ENCODE measurements at places on chromosomes 12 and 14. TPM values are rescaled to one million over a fixed set of nuclear protein-coding genes. Genes with fewer than 3 reads are reported as not detected.

DNA sequence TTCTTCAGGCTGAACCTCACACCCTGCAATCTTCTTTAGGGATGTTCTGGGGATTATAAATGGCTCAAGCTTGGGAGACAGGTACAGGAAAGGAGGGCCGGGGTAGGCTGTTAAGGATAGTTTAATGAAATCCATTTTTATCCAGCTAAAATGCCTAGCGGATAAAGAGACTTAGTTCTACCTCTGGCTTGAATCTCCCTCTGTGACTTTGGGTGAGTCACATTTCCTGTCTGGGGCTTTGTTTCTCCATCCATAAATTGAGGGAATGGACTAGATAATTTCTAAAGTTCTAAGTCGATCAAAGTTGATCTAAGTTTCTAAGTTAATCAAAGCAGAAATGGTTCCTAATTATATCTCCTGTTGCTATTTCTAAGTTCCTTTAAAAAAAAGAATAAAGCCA lies 319.6 kb upstream of the E2F7 start:
- DNase-seq: no peak

GRCh38 chr14:65369560-65369959 lies 43.0 kb upstream of the FUT8 start:
- no peak for DNase-seq

- peak; percentile 66 for DNase-seq
Measured at GRCh38 chr12:6927379-6928021, at the start of gene ATN1. Gene ATN1 (plus strand): TSS chr12:6927959. CDS start chr12:6934002, 6,043 bp downstream.

GRCh38 chr12:50574601-50575348 lies 70.0 kb downstream of the DIP2B start:
- no peak for DNase-seq

Gene WIF1
- not detected for total RNA-seq

Gene PTCSC3
- not detected for total RNA-seq

DNA sequence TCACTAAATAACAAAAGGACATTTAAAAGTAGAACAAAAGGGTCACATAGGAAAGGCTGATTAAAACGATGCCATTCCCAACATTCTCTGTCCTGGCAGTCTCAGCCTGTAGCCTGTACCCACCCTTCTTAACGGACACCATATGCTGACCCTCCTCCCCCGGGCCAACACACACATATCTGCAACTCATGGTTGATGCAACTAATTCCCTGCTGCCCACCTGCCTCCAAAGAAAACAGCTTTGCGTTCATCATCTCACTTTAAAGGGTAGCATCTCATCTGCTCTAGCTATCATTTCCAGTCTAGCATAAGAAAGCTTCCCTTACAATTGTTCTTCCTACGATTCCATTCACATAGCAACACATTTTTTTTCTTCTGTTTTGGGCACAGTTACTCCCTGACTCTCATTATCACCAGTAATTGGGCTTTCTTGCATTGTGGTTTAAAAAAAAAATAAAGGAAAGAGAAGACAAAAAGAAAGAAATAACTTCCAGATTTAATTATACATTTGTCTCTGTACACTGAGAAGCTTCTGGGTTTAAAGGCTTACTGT lies 92.9 kb downstream of the KCNC2 start:
- no peak for DNase-seq

Gene TAS2R10
- 1.4 TPM for total RNA-seq

DNA sequence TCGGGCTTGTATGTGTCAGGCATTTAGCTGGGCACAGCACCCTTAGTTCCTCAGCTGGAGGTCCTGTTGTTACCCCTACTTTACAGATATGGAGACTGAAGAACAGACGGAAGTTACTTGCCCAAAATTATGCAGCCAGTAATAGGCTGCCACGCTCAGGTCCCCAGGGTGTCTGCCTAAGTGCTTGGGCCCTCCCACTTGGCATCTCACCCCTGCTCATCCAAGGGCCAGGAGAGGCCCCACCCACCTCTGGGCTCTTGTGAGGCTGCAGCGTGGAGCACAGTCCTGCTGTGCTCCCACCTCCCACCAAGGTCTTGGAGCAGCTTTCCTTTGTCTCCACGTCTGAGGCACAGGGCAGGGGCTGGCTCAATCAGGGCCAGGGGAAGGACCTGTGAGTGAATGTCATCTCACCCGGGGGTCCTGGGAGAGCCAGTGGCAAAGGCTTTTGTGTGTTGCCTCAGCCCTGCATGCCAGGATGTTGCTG lies 64.6 kb downstream of the BEGAIN start:
- no peak for DNase-seq

DNA sequence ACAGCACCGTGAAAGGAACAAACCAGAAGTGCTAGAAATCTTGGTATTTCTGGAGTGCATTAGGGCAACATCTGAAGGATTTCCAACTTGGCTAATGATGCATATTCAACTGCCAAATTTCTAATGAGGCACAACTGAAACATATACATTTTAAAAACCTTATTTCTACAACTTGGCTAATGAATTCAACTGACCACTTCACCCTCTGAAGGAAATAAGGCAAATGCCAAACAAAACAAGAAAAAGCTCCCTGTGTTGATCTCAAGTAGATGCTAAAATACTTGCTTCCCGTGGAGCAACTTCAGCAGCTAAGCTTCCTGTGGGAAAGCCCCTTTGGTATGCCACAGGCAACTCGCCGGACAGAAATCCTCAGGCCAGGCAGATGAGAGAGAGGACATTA lies 167.1 kb downstream of the TTC7B start:
- no peak for DNase-seq

DNA sequence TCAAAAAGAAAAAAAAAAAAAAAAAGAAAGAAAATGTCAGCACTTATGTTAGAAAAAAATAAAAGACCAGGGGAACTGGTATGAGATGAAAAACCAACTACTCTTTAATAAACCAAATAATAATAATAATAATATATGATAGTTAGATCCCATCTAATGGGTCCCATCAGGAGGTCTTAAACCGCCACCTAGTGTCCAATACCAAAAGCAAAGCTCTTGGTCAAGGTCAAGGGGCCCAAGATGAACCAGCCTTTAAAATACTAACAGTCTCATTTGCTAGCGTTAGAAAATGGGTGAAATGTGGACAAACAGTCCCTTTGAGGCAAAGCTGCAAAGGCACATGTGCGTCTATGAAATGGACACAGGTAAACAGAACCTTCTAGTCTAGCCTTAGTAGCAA lies 12.3 kb downstream of the BRAP start:
- DNase-seq: no peak

DNA sequence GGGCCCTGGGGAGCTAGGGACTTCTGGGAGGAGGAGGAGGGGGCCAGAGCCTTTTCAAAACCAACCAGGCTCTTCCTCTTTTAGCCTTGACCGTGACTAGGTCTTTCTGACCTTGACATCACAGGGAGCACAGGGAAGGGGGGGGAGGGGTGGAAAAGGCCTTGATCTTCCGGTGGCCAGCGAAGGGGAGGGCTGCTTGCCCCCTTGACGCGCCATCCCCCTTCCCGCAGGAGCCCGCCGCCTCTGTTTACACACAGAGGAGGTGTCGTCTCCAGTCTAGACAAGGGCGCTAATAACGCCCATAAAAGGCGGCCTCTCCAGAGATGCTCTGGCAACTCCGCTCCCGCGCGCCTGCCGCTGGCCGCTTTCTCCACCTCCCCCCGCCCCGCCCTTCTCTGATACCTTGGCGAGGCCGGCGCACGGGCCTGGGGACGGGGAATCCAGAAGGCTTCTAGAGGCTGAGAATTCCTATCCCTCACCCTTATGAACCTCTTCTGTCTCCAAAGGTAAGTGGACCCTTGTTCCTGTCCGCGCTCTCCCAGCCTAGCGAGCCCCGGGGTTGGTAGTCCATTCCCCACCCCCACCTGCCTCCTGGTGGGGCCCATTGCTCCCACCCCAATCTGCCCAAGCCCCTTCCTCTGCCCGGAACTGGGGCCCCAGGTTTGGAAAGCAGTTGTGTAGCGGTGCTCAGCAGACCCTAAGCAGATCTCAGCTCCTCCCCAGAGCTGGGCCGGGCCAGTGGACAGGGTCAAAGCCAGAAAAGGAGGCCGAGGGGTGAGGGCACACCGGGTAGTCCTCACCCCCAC lies 4.9 kb upstream of the HOXC12 start:
- DNase-seq: no peak

Gene FAM222A
- total RNA-seq: 3.1 TPM

GRCh38 chr12:43812926-43813325 lies 6.8 kb upstream of the TWF1 start:
- DNase-seq: no peak

Gene C12orf60
- total RNA-seq: 4.0 TPM

DNA sequence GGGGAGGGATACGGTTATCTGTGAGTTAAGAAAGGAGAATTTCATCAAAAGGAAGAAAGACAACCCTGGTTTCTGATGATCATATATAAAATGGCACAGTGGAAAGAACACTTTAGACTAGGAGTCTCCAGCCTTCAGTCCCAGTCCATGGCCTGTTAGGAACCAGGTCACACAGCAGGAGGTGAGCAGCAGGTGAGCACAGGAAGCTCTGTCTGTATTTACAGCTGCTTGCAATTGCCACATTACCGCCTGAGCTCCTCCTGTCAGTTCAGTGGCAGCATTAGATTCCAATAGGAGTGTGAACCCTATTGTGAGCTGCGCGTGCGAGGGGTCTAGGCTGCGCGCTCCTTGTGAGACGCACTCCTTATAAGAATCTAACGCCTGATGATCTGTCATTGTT lies 137.9 kb downstream of the BTG1 start:
- DNase-seq: no peak

- no peak for DNase-seq
Measured at GRCh38 chr12:41663598-41664265, 475.6 kb downstream of the PDZRN4 start.

DNA sequence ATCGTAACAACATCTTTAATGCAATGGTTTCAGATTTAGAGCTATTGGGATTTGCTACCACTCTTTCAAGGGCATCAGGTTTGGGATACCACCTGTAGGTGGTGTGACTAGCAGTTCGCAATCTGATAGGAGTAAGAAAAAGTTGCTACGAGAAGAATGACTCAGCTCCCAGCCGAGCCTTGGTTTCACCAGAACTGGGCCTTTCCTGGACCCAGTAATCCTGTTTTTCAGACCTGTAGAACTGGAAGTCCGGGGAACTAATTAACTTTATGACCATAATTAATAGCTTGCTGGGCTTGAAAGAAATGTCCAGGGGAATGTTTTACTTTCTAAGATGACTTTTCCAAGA lies 770 bp downstream of the ABHD4 start:
- DNase-seq: peak; percentile 39

DNA sequence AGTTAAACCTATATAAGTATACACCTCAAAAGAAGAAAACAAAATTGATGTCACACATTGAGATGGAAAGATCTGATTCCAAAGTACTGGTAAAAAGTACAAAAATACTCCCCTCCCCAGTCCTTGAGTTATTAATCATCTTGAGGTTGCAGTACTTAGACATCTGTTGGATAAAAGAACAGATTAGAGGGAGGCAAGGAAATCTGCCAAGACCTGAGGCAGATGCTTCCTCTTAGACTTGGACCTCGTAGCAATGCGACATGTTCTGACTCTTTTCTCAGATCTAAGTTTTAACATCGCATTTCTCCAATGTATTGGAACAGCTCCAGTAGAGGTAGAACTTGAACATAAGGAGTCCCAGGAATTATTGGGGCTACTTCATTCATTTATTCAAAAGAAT lies 187.9 kb upstream of the GRIN2B start:
- no peak for DNase-seq

DNA sequence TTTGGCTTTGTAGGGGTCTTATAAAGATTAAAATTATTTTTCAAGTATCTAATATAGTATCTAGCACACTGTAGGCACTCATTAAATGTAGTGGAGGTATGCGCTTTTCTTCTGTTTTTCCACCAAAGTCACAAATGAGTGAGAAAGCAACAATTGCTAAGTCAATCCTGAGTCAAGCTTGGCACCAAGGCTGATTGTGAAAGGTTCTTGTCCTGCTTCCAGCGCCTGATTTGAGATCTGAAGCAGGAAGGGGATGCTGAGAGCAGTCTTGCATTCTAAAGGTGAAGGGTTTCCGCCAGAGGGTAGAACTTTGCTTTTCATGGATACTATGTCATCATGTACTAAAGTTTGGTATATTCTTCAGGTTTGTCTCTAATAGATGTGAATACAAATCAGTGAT lies 64.9 kb upstream of the DAAM1 start:
- DNase-seq: no peak

DNA sequence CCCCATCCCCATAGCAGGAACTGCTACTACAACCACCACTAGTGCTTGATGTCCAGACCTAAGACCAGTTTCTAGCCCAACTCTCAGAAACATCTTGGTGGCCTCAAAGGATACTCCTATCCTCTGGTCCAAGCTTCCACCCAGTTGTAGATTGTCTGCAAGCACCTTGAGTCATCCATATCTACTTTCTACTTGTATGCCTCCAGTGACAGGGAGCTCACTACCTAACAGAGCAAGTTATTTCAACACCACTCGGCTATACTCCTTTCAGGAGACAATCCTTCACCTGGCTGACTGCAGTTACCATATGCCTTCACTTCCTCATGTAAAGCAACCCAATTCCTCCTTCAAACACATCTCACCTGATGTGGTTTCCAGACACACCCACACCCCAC lies 49.5 kb downstream of the KDM2B start:
- DNase-seq: no peak

DNA sequence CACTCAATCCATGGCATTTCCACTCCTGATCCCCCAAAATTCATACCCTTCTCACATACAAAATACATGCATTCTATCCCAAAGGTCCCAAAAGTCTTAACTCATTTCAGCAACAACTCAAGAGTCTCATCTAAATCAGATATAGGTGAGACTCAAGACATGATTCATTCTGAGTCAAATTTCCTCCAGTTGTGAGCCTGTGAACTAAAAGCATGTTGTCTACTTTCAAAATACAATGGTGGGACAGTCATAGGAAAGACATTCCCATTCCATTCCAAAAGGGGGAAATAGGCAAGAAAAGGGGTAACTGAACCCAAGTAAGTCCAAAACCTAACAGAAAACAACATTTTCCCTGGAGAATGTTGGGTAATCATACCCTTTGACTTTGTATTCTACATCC lies 103.3 kb downstream of the C12orf75 start:
- DNase-seq: peak; percentile 66

- DNase-seq: peak; percentile 5
Measured at GRCh38 chr14:32078023-32078857, 1.1 kb downstream of the ARHGAP5 start.

Gene FGF6
- not detected for total RNA-seq

DNA sequence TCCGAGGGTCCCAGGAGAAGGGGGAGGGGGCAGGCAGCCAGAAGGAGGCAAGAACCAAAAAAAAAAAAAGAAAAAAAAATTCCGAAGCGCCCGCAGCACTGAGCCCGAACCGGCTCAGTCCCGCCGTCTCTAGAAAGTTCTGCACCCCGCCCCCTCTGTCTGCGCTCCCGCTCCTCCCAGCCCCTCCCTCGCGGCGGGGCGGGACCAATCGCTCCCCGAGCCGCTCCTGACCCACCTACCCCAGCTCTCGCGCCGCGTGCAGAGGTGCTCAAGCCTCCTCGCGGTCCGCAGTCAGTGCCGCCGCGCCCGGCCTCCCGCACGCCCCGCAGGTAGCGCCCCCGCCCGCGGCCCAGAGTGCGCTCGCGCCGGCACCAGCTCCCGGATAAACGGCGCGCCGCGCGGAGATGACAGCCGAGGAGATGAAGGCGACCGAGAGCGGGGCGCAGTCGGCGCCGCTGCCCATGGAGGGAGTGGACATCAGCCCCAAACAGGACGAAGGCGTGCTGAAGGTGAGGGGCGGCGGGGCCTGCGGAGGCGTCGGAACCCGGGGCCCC lies at the start of gene FKBP4:
Gene FKBP4, plus strand, starts transcription at position 235 of the 554 bp plus-strand sequence. Its CDS starts 170 bp downstream, at position 405.
- DNase-seq: peak; percentile 91

- DNase-seq: no peak
Measured at GRCh38 chr12:47870175-47870781, 34.5 kb downstream of the VDR start.

Gene KCNH5
- total RNA-seq: 1.4 TPM
